CD4-positive, alpha-beta T cell (primary cell): ENCODE measurements at places on chromosomes 1 and 21. TPM values are rescaled to one million over a fixed set of nuclear protein-coding genes. Genes with fewer than 3 reads are reported as not detected.

GRCh38 chr21:36962098-36962780, 4.2 kb downstream of the HLCS start:
- no peak for DNase-seq

The NTNG1 gene
- total RNA-seq, result not detected

DNA sequence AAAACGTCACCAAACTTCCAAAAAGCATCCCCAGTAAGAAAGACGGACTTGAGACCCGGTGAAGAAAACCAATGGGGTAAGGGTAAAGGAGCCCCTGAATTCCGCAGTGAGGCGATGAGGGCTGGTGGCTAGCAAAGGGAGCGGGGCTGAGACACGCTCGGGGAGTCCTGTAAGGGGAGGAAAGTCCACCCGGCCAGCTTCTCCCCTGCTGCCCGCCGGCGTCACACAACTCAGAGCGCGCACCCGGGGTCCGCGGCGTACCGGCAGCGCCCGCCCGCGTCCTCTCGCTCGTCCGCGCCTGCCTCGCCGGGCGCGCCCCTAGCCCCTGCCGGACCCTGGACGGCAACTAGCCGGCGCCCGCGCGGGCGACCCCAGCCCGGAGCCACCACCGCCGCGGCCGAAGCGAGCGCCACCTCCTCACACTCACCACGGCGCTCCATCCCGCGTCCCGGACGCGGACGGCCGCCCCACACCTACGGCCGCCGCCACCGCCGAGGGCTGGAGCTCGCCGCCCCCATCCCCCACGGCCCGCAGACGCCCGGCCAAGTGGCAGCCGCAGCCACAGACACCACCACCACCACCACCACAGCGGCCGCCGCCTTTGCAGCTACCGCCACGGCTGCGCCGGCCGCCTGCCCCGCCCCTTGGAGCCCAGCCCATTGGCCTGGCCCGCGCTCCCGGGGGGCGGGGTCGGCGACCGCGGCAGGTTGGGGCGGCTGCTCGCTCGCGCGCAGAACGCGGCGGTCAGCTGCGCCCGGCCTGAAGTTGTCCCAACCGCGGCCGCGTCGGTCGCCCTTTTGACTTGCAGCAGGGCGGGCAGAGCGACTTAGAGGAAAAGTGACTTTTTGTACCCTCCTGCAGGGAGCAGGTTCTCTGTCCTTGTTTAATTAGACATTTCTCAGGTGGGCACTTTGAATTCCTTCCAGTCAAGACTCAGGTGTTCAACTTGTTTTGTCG, 10.0 kb upstream of the ARHGAP29 start:
- DNase-seq, result no peak

The CAPN9 gene
- total RNA-seq, result not detected

- DNase-seq, result no peak
These were observed 177.3 kb downstream of the CHRM3 start for GRCh38 chr1:239563681-239564080.

- DNase-seq, result no peak
These were observed 447.9 kb downstream of the PLA2G4A start for GRCh38 chr1:187276677-187277076.

DNA sequence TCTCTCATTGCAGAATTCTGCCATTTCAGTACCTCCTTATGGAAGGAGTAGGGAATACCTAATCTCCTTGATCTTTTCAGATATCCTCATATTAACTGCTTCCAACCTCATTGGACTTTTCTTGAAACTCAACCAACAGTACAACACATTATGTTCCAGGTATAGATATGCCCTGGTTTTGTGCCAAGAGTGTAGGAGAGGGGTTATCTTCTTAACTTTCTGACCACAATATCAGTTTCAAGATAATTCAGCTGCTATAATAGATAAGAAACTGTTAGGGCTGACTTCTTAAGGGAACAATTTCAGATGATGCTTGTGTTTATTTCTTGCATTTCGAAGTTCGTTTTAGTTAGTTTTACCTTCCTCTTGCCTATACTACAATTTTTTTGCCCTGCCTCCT, 2.1 kb upstream of the LPGAT1 start:
- no peak for DNase-seq

- DNase-seq, result no peak
These were observed 141.1 kb downstream of the KCNH1 start for GRCh38 chr1:210992837-210993236.

- peak; percentile 28 for DNase-seq
These were observed 750 bp downstream of the RHOU start for GRCh38 chr1:228735871-228736586.

DNA sequence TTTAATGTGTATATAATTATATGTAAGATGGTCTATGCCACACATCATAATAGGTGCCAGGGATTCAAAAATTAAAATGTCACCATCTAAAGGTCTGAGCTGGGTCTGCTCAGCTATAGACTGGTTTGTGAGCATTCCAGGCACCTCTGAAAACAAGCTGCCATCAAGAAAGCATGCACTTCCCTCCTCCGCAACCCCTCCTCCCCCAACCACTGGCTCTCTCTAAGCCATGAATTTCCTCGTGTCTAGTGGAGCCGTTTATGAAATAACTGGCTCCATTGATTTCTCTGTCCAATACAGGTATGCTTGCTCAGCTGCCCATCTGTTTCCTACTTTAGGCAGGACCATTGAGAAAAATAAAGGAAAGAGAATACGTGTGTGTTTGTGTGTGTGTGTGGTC, 522.6 kb upstream of the PLXNA2 start:
- DNase-seq, result no peak

GRCh38 chr1:32741413-32742198, 39.0 kb upstream of the SYNC start:
- no peak for DNase-seq

GRCh38 chr1:243848858-243849420, 1.1 kb downstream of the AKT3 start:
- peak; percentile 80 for DNase-seq

- DNase-seq, result no peak
These were observed 1.0 kb downstream of the BEST4 start for GRCh38 chr1:44786841-44787426.

DNA sequence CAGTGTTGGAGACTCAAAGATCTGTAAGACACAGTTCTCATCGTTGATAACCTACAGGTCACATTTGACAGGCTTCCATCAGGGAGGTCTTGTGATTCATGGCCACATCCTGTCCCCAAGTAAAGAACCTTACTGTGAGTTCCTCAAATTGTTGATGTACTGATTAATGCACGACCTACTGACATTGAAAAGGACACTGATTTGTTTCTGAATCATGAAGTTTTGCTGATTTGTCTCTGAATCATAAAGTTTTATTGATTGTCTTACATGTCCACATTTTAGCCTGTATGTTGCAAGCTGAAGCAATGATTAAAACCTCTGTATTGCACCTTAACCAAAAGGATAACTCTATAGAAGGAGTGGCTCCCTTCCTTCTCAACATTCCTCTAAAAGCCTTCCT, 476.3 kb upstream of the RUNX1 start:
- DNase-seq, result no peak

GRCh38 chr21:39124681-39125251, 58.5 kb downstream of the PSMG1 start:
- DNase-seq, result no peak

- DNase-seq, result no peak
These were observed 93.5 kb downstream of the NRDC start for GRCh38 chr1:51784997-51785421.

The YIPF1 gene
- total RNA-seq, result 5.5 TPM
